ENCODE measurements at places on chromosomes 2 and 18. TPM values are rescaled to one million over a fixed set of nuclear protein-coding genes. Genes with fewer than 3 reads are reported as not detected.

DNA sequence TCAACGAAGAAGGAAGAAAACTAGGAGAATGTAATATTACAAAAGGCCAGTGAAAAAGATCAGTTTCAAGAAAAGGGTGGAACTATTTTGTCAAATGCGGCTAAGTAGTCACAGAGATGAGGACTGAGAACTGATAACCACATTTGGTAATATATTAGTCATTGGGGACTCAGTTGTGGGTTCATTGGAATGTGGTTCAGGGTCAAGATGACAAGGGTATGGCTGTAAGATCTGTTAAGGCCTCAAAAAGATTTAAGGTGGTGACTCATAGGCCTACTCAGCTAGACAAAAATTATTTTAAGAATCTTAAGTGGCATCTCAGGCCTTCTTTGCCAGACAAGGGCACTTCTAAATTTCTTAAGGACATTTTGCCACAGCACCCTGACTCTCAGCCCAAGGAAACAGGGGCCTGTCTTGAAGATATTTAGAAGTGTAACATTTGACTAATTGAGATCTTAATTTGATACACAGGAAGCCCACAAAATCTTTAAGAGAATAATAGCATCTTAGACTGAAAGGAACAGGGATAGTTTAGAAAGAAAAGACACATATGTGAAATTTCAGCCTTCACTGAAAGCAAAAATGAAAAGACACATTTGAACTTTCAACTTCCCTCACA is 81.3 kb downstream of the STRADB start:
- DNase-seq: no peak

DNA sequence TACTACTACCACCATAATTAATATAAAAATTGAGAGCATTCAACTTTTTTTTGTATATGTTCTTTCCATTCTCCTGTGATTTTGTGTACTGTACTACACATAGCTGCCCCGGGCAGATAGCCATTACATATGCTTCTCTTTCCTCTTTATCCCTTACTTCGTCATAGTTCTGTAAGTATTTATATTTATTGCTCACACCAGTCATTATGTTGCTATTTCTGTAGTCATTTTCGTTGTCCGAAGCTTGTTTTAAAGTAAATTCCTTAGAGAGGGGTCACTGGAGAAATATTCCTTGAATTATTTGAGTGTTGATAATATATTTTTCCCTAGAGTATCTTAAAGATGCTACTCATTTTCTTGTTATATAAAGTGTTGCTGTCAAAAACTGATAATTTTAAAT is 144.0 kb downstream of the CLIP4 start:
- DNase-seq: no peak

- no peak for DNase-seq
These were observed 182.5 kb downstream of the C1D start for GRCh38 chr2:67880291-67880761.

DNA sequence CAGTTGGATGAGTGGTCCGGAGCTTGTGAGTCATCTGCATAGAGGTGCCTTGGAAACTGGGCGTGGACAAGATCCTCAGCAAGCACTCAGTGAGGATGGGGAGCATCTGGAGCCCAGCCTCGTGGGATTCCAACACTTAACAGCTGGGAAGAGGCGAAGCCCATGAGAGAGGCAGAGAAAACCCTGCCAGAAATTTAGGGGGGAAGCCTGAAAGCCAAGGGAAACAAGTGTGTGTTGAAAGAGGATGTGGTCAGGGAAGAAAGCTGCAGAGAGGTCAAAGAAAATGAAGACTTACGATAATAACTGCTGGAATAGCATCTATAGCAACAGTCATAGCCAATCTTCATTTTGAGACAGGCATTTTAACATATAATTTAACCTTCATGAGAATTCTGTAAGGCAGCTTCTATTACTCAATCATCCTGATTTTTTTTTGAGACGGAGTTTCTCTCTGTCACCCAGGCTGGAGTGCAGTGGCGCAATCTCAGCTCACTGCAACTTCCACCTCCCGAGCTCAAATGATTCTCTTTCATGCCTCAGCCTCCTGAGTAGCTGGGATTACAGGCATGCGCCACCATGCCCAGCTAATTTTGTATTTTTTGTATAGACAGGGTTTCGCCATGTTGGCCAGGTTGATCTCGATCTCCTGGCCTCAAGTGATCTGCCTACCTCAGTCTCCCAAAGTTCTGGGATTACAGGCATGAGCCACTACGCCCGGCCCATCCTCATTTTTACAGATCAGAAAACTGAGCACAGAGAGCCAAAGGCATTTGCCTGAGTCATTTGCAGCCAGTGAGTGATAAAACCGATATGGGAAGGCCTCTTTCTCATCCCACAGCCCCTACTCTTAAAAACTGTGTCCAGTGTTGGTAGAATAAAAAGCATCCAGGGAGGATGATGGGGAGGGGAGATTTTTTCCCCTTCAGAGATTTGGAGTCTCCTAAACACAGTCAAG is 214.4 kb upstream of the EPAS1 start:
- no peak for DNase-seq

- no peak for DNase-seq
These were observed 53.2 kb downstream of the PLCL1 start for GRCh38 chr2:197857476-197858107.

GRCh38 chr2:3952866-3953516 is 249.6 kb downstream of the DCDC2C start:
- DNase-seq: no peak

DNA sequence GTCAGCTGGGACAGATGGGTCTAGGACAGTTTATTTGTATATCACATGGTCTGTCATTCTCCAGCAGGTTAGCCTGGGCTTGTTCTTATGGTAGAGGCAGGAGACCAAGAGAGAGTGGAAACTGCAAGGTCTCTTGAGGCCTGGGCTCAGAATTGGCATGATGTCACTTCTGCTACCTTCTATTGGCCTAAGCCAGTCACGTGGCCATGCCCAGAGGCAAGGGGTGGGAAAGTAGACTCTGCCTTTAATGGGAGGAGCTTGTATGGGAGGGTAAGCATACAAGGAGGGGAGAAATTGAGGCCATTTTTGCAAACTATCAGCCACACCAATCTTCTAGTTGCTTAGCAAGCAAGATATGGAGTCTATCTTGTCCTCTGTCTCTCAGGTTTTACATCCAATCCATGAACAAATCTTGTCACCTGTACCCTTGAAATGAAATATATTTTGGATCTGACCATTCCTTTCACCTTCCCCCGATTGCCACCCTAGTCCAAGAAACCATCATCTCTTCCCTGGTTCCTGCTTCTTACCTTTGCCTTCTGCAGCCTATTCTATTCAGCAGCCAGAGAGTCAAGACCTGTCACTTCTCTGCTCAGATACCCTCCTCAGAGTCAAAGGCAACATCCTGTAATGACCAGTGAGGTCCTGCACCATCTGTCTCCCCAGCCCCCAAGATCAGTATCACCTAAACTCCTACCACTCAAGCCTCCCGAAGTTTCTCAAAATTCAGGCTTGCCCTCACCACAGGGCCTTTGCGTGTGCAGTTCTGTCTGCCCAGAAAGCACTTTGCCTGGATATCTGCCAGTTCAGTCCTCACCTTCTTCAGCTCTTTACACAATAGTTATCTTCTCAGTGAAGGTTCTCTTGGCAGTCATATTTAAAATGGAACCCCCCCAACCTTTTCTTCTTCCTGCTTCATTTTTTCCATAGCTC is 240.0 kb downstream of the LOXHD1 start:
- no peak for DNase-seq

- no peak for DNase-seq
These were observed 122.5 kb downstream of the FOXI3 start for GRCh38 chr2:88329815-88330603.

- DNase-seq: no peak
These were observed 24.7 kb upstream of the COLEC12 start for GRCh38 chr18:525036-525797.

DNA sequence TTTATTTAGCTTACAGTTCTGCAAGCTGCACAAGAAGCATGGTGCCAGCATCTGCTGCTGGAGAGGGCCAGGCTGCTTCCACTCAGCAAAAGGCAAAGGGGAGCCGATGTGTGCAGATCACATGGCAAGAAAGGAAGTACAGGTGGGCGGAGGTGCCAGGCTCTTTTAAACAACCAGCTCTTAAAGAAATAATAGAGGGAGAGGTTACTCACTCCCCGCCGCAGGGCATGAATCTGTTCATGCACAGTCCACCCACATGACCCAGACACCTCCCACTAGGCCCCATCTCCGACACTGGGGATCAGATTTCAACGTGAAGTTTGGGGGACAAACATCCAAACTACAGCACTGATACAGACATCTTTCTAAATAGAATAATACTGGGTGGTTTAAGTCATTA is 105.8 kb downstream of the MTCL1 start:
- no peak for DNase-seq

DNA sequence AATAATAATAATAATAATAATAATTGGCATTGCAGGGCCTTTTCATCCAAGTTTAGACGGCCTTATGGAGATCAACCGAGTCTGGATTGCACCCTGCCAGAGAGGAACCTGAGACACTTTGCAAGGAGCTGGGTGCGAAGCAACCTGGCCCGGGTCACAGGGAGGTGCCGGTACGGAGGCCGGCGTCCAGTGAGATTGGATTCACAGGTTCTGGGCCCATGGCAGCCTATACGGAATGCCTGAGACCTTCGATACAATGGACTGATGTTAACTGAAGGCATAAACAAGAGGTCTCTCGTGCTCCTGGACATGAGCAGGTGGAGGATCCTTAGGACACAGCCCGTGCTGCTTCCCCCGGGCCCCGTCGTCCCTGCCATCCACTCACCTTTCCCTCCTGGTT is 416.5 kb upstream of the SALL3 start:
- no peak for DNase-seq

CIB4 gene
- total RNA-seq: not detected

ITGA4 gene
- total RNA-seq: 19.0 TPM

TUBB8B gene
- total RNA-seq: not detected

TRIP12 gene
- total RNA-seq: 226 TPM

FRZB gene
- 8.1 TPM for total RNA-seq

SLC8A1 gene
- total RNA-seq: 35.5 TPM

MBD1 gene
- total RNA-seq: 39.9 TPM

ARHGAP15 gene
- total RNA-seq: 33.8 TPM
